Urinary bladder (tissue), 4 donors: ENCODE measurements at places on chromosomes 2 and 18.

- no peak for DNase-seq
Measured at GRCh38 chr2:60549238-60549927, 4.1 kb downstream of the BCL11A start.

- no peak for DNase-seq
Measured at GRCh38 chr2:28086611-28087010, 196.1 kb downstream of the BABAM2 start.

- no peak for DNase-seq
Measured at GRCh38 chr2:102137138-102137537, 5.4 kb upstream of the IL1R1 start.

GRCh38 chr2:19675003-19675629 lies 226.7 kb downstream of the TTC32 start:
- DNase-seq, result no peak

DNA sequence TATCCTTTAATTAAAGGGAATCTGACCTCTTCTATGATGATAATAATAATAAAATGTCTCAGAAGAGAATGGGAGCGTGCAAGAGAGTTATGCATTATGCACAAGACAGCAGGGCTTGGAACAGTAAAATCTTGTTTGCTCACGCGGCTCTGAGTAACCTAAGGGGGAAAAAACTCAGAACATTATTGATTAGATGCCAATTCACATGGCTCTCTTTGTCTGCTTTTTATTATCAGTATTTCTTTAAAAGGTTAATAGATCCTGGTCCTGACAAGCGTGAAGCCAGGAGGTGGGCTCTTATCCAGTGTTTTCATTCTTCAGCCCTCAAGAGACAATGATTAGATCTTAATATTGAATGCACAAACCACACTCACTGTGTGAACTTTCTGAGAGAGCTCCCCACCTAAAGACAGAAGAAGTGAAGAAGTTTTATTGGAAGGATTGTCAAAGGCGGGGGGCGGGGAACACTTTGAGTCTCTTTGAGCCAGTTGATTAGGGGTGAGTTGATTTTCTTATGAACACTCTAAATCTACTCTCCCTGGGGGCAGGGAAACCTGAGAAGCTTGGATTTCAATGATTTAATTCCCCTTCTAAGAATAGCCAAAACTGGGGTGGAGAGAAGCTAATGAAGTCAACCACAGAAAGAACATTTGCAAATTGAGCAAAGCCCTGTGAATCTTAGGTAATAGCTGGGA lies 127.5 kb upstream of the CTAGE1 start:
- no peak for DNase-seq

- DNase-seq, result no peak
Measured at GRCh38 chr18:52219102-52219501, 120.9 kb upstream of the DCC start.

GRCh38 chr2:72145289-72145657 lies 2.4 kb downstream of the CYP26B1 start:
- no peak for DNase-seq

DNA sequence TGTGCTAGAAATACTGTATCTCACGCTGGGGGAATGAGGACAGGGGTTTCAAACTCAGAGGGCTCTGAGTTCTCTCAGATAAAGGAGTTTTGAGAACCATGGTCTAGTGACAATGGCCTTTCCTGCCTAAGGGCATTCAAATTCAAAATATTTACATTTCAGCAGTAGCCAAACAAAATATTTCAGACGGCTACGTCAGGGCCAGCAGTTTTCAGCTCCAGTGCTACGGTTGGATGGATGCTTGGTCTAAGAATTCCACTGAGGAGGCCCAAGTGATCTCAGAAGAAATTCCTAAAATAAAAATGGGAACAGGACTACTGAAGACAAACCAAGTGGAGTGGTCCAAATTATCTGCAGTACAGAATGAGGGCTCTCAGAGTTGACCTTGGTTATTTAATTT lies 41.1 kb upstream of the SCG2 start:
- DNase-seq, result no peak

- DNase-seq, result no peak
Measured at GRCh38 chr2:182999348-183000028, 38.8 kb downstream of the NCKAP1 start.

DNA sequence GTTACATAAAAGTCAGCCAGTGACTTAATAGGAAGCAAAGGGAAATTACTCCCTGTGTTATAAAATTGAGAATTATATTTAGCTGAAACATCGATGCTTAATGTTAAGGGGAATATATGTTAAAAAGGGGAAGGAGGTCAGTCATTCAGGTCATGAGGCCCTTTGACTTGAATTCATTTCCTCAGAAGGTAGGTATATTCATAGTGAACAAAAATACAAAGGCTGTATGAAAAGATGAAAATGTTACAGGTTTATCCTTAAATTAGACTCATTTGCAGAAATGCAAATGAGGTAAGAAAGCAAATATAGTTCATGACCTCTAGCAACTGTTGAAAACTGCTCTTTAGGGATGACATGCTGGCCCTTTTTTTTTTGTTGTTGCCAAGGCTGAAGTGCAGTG lies 20.8 kb downstream of the MSH6 start:
- no peak for DNase-seq

- DNase-seq, result no peak
Measured at GRCh38 chr2:240125742-240126141, 10.4 kb downstream of the COPS9 start.
